Natural killer cell (primary cell): ENCODE measurements at places on chromosomes 1 and 21. TPM values are rescaled to one million over a fixed set of nuclear protein-coding genes. Genes with fewer than 3 reads are reported as not detected.

DNA sequence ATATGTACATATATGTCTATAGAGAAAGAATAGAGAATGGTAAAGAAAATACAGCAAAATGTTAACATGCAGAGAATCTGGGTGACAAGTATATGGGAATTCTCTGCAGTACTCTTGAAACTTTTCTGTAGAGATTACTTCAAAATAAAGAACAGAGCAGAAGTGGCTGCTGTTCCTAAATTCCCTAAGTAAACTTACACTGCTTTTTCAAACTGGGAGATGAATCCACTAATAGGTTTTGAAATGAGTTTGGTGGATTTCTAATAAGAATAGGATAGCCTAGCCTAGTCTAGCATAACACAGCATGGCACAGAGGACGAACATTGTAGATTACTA is 450 bp upstream of the CR2 start:
- no peak for DNase-seq

- DNase-seq, result peak; percentile 65
Measured at GRCh38 chr1:151837197-151837596, 2.4 kb downstream of the C2CD4D start.

DNA sequence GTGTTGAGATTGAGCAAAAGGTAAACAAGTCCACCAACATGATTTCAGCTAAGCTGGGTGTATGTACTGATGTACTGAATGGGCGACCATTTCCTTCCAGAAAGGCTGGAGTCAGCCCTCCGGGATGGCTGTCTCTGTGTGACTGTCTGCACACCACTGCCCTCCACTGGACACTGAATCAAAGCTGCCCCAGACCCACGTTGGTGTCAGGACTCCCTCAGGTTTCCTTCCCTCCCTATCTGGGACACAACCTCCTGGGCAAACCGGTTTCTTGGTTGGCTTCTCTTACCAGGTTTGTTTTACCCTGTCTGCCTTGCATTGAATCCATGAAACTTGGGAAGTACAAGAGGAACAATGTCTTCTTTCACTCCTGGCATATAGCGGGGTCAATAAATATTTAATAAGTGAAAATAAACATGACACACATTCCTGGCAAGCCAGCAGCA is 5.3 kb upstream of the SRP9 start:
- DNase-seq, result peak; percentile 38

DNA sequence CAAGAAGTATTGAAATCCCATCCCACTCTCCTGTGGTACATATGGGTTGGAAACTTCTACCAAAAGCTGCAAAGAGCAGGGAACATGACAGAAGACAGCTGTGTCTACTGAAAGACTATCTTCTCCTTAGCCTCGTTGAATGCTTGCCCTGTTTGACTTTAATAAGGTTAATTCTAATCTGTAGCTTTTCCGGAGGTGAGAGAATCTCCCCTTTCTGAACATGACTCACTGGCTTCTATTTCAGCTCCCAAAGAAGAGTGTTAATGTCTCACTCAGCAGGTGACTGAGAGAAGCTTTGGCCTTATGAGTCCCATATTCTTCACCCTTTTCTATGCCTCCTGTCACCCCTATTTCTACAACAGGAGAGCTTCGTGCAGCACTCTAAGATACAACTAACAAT is 88.3 kb downstream of the HHIPL2 start:
- DNase-seq, result no peak

DNA sequence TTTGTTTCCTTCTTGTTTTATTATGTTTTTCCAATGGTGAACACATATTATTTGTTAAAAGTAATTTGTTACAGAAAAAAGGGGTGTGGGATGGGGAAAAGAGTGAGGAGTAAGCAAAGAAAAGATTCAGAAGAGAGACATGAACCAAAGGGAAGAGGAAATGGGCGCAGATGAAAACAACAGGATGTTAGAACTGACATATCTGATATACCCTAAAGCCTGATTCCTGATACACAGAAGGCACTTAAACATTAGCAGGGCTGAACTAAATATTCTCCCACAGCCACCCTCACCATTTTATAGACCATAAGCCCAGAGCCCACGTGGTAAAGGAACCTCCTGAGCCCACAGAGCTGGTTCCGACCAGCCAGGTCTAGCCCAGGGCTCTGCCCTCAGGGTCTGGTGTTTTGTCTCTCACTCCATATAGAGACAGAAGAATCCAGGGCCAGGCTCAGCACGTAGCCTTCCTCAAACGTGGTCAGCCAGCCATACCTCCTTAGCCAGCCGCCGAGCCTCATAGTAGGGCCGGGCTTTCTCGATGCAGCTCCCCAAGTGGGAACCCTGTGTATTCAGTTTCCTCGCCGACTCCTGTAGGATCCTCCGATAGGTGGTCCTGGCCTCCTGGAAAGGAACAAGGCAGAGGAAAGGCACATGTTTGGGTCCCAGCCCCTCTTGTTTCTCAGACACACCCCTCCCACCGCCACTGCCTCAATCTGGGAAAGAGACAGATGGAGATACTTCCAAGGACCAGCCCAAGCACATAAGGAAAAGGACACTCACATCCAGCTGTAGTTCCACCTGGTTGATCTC is 9.5 kb downstream of the SH3BP5L start:
- DNase-seq, result no peak

DNA sequence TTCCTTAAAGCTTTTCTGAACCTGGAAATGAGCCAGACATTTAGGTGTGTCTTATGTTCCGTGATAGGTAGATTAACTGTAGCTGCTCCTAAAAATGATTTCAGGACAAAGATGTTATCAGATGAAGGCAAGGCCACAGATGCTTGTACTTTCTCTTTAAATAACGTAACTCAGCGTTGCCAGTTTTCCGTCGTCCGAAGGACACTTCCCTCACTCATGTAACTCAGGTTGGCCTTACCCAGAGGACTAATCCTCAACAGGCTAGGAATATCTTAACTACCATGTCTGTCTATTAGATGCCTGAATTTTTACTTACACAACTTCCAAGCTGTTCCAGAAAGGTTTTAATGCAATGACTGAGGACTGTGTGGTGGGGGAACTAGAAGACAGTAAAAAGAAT is 35.4 kb upstream of the FAM89A start:
- DNase-seq, result no peak

GRCh38 chr1:228507961-228508652 is 20.9 kb downstream of the RNF187 start:
- DNase-seq, result no peak

GRCh38 chr1:22517956-22518355 is 45.3 kb upstream of the EPHA8 start:
- DNase-seq, result no peak

DNA sequence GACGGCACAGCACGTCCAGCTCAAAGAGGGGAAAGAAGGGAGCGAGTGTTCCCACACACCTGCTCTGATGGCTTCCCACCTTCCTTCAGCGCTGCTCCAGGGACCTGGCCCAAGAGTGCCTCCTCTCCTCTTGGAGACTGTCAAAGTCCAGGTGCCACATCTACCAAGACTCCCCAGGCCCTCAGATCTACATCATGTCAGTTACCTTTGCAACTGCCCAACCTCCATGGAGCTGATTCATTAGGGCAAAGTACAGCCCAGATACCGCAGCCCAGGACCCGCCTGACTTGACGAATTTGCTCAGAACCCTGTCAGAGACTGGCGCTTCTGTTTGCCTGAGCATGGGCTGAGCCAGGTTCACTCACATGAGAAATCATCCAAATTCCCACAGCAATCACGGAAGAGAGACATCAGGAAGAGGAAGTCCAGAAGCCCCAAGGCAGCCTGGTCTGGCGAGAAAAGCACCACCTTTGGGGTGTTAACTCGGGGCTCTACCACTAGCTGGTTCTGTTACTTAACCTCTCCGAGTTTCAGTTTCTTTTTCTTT is at the start of gene SEC16B:
TSS of gene SEC16B (minus strand) at position 234 of the 547 bp plus-strand sequence. CDS start 2,077 bp downstream, outside the sequence.
- DNase-seq, result no peak

- DNase-seq, result no peak
Measured at GRCh38 chr21:39667353-39667891, 54.7 kb downstream of the B3GALT5 start.

DNA sequence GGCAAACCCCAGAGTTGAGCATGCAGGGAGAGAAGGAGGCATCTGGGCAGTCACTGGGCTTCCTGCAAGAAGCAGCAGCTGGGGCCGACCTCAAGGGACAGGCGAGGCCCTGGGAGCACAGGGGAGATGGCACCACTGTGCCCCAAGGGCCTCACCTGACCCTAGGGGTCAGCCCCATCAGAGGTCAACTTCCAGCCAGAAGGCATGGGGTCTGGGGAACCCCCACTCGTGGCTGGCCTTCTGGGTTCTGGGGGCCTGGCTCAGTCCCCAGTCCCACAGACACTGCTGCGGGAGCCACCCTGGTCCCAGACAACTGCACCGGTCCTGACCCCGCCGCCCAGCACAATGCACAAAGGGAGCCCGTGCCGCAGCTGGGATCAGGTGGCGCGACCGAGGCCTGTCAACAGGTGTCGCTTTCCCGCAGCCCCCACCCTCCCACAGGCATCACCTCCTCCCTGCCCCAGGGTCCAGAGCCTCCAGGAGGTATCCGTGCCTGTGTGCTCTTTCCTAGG is 6.2 kb downstream of the WNT9A start:
- DNase-seq, result no peak

DNA sequence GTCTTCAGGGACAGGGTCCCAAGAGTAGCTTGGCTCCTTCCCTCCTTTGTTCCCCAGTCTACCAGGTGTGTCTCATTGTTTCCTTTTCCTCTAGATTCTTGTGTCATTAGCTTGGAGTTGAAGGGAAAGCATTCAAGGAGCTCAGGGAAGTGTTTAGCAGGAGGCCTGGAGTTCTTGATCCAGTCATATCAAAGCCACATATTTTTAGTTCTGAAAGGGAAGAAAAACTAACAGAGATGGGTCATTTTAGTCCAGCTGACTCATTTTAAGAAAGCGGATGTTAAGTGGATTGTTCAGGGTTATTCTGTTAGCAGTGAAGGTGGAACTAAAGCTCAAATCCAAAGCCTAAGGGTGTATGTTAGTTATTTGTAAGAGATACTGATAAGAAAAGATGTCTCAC is 721 bp downstream of the C1orf54 start:
- no peak for DNase-seq

- no peak for DNase-seq
Measured at GRCh38 chr21:16402752-16403151, 673.0 kb downstream of the USP25 start.

- DNase-seq, result no peak
Measured at GRCh38 chr1:81437649-81438048, 363.1 kb upstream of the ADGRL2 start.

GRCh38 chr1:16139473-16139962 is 16.4 kb downstream of the EPHA2 start:
- no peak for DNase-seq

DNA sequence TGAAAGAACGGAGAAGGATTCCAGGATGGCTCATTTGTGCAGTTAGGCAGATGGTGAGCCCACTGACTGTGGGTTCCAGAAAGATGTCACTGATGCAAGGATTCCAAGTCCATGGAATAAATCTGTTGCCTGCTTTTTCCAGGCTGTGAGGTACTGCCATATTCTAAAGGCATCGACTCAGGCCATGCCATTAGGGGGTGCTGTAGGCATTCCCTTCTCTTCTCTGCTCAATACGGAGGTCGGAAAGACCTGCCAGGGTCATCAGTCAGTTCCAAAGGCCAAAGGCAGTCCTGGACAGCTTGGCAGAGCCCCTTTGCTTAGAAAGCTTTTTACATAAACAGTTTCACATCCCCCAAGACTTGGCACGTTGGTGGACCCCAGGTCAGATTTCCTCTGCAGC is 31.7 kb upstream of the TMEM125 start:
- peak; percentile 45 for DNase-seq

GRCh38 chr1:224433041-224433691 is 1.4 kb downstream of the WDR26 start:
- DNase-seq, result peak; percentile 57

- no peak for DNase-seq
Measured at GRCh38 chr1:194477908-194478307, 1291.5 kb upstream of the B3GALT2 start.

DNA sequence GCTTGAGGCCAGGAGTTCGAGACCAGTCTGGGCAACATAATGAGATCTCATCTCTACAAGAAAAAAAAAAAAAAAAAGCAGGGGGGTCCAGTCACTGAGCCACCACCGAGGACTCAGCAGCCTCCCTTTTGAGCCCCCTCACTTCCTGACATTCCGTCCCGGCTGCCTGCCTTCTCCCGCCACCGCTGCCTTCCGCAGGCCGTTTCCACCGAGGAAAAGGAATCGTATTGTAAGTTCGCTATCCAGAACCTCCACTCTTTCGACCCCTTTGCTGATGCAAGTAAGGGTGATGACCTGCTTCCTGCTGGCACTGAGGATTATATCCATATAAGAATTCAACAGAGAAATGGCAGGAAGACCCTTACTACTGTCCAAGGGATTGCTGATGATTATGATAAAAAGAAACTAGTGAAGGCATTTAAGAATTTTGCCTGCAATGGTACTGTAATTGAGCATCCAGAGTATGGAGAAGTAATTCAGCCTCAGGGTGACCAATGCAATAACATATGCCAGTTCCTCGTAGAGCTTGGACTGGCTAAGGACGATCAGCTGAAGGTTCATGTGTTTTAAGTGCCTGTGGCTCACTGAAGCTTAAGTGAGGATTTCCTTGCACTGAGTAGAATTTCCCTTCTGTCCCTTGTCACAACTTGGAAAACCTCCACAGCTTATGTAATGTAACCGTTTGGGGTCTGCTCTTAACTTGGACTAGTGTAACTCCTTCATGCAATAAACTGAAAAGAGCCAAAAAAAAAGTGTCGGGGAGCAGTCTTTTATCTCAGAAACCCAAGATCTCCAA is 55.6 kb downstream of the GLUL start:
- no peak for DNase-seq

- no peak for DNase-seq
Measured at GRCh38 chr1:25862785-25863485, 3.7 kb upstream of the AUNIP start.

DNA sequence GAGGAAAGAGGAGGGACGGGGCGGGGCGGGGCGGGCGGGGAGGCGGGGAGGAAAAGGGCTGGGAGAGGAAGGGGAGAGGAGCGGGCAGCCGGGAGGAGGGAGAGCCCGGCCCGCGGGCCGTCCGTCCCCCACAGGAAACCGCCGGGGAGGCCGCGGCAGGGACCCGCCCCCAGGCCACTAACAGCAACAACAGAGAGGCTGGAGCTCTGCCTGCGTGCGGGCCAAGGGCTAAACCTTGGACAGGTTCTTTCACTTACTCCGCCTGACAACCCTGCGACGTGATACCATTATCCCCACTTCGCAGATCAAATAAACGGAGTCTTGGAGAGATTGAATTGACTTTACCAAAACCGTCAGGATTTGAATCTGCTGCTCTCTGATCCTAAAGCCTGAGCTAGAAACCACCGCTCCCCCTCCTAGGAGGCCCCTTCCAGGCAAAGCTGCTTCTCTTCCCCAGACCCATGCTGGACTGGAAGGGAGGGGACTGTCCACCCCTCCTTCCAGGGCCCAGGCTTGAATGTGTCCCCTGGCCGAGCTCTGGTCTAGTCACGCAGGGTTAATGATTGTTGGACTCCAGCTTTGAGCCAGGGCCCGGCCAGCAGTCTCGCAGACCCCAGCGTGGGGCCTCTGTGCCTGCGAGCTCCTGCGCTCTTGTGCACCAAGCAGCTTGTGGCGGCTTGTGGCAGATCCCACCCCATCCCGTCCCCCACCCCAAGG is at the start of gene EVA1B:
TSS of gene EVA1B (minus strand) at position 10 of the 717 bp plus-strand sequence. CDS start 608 bp downstream, outside the sequence.
- peak; percentile 60 for DNase-seq

GRCh38 chr1:65470766-65471165 is 50.3 kb downstream of the LEPR start:
- DNase-seq, result no peak

The WDR64 gene
- total RNA-seq, result not detected

The LRRN2 gene
- total RNA-seq, result 0.27 TPM

The VWA1 gene
- total RNA-seq, result not detected

The SLC37A1 gene
- total RNA-seq, result 25.8 TPM

The ADGRL4 gene
- not detected for total RNA-seq

The FMO5 gene
- 6.0 TPM for total RNA-seq

The CNIH3 gene
- 5.0 TPM for total RNA-seq

The RPS8 gene
- total RNA-seq, result 1,009 TPM

The FNDC5 gene
- not detected for total RNA-seq

The GJA8 gene
- total RNA-seq, result not detected

The RNU11 gene
- total RNA-seq, result not detected

The LEMD1 gene
- total RNA-seq, result not detected
